ENCODE measurements at places on chromosomes 5 and 9.

DNA sequence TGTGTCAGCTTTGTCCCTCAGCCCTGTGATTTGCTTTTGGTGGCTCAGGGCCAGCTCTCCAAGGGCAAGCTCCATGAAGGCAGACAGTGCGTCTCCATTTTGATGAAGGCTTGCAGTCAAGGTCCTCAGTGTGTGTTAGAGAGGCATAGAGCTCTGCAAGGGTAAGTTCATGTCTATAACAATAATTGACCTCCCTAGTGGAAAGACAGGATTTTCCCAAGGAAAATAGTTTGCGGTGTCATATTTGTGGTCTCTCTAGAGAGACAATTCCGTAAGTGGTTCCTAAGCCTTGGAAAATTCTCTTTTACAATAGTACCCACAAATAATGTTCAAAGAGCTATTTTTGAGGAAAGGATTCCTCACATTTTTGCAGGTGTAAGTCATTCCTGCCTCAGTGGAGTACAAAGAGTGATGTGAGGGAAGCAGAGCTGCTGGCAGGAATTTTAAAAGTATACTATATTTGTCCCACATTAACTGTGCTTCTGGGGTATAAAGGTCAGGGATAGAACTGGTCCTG is 40.2 kb downstream of the SLC1A3 start:
- no peak for DNase-seq

GRCh38 chr9:90044710-90045151 is 439.9 kb downstream of the GADD45G start:
- DNase-seq = no peak

DNA sequence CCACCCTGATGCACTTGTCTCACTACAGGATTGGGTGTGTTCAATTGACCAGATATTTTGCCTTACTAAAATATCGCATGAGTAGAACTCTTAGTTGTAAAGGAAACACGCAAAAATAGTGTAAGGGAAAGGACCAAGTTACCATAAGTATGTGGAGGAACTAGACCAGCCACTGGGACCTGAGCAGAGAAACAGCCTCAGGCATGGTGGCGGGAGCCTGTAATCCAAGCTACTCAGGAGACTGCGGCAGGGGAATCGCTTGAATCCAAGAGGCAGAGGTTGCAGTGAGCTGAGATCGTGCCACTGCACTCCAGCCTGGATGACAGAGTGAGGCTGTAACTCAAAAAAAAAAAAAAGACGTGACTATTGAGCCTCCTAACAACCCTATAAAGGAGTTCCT is 117.9 kb upstream of the SPATA31C2 start:
- no peak for DNase-seq

GRCh38 chr9:354453-354852 is 139.8 kb downstream of the DOCK8 start:
- no peak for DNase-seq

DNA sequence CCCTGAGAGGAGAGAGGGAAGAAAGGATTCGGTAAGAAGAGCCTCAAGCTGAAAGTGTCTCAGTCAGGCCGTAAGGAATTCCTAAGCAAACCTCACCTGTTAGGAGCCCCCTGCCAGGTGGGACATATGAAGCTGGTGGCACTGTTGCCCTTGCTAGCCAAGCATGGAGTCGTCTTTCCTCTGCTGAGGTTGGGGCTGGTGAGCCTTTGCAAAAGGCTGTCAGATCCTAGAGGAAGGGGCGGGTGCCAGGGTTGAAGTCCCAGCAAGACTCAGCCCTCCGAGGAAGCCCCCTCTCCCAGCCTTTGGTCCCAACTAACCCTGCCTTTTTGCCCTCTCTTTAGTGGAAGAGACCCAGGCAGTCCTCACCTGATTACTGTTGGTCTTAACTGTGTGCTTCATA is 5.5 kb upstream of the SMIM32 start:
- no peak for DNase-seq

DNA sequence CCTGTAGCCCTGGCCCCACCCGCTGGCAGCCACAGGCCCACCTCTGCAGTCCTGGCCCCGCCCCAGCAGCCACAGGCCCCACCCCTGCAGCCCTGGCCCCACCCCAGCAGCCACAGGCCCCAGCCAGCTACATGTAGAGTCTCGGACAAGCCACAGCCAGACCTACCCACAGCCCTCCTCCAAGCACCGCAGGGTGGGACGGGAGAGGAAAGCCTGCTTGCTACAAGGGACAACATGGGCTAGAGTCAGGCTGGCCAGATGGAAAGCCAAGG is 49.5 kb upstream of the SARDH start:
- peak; percentile 63 for DNase-seq

- DNase-seq = no peak
These were observed 22.8 kb upstream of the TNFAIP8 start for GRCh38 chr5:119332978-119333401.

DNA sequence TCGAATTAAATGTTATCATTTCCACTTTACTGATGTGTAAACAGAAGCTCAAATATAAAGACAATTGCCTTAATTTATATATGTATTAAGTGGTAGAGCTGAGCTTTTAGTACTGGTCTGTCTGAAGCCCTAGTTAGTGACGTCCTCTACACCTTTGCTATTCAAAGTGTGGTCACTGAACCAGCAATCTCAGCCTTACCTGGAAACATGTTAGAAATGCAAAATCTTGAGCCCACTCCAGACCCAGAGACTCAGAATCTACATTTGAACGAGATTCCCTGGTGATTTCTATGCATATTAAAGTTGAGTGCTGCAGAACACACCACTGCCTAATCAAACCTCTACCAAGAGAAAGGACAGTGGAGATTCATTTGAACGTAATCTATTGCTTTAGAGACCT is 88.3 kb upstream of the MPDZ start:
- DNase-seq = no peak

- no peak for DNase-seq
These were observed 5.1 kb upstream of the RALGDS start for GRCh38 chr9:133125941-133126696.

GRCh38 chr5:143037708-143038107 is 267.5 kb downstream of the ARHGAP26 start:
- no peak for DNase-seq

Measured in GM23338 (cell line).